ENCODE measurements at places on chromosomes 1 and 21. TPM values are rescaled to one million over a fixed set of nuclear protein-coding genes. Genes with fewer than 3 reads are reported as not detected.

The UBL4B gene
- not detected for total RNA-seq

The ARMH1 gene
- total RNA-seq = 1.1 TPM

The NOL9 gene
- total RNA-seq = 15.9 TPM

The PGM1 gene
- 88.9 TPM for total RNA-seq

The ATP6V1G3 gene
- not detected for total RNA-seq

The CATSPERE gene
- 0.24 TPM for total RNA-seq

The TMCO2 gene
- 0.96 TPM for total RNA-seq

The TRIM17 gene
- 2.2 TPM for total RNA-seq

The MYOG gene
- total RNA-seq = not detected

The RHCE gene
- 3.6 TPM for total RNA-seq

The ILF2 gene
- 103 TPM for total RNA-seq

The HUNK gene
- under 0.01 TPM for total RNA-seq

The ZBED6 gene
- 10.6 TPM for total RNA-seq

The EDN2 gene
- 14.5 TPM for total RNA-seq

The KRTAP10-12 gene
- total RNA-seq = not detected

The C1orf141 gene
- not detected for total RNA-seq

The GJA9 gene
- 0.24 TPM for total RNA-seq

The ALX3 gene
- total RNA-seq = not detected

The KRTAP13-2 gene
- total RNA-seq = not detected

The OR2W3 gene
- not detected for total RNA-seq

The NTNG1 gene
- total RNA-seq = 3.6 TPM

The SYCP1 gene
- not detected for total RNA-seq

The CELA2A gene
- total RNA-seq = not detected

The ADSS2 gene
- total RNA-seq = 49.4 TPM

The ISG15 gene
- 86.5 TPM for total RNA-seq

The PGBD2 gene
- total RNA-seq = 6.7 TPM

The F3 gene
- total RNA-seq = 791 TPM

The ZMYND12 gene
- 3.6 TPM for total RNA-seq

The SELENON gene
- 9.2 TPM for total RNA-seq

The TFF1 gene
- total RNA-seq = not detected

The PTPN14 gene
- total RNA-seq = 37.9 TPM

The C8B gene
- total RNA-seq = not detected

The OPRD1 gene
- total RNA-seq = under 0.01 TPM

The SYT6 gene
- total RNA-seq = not detected

The AMY1B gene
- not detected for total RNA-seq

The DNM3 gene
- total RNA-seq = 1.2 TPM

The IQGAP3 gene
- 0.85 TPM for total RNA-seq

The C1orf116 gene
- 29.2 TPM for total RNA-seq

The CDC42BPA gene
- total RNA-seq = 23.0 TPM
